ENCODE measurements at places on chromosomes 6 and 20. TPM values are rescaled to one million over a fixed set of nuclear protein-coding genes. Genes with fewer than 3 reads are reported as not detected.
A peak's percentile ranks its signal among the peaks of the same experiment; 100 is the strongest.

DNA sequence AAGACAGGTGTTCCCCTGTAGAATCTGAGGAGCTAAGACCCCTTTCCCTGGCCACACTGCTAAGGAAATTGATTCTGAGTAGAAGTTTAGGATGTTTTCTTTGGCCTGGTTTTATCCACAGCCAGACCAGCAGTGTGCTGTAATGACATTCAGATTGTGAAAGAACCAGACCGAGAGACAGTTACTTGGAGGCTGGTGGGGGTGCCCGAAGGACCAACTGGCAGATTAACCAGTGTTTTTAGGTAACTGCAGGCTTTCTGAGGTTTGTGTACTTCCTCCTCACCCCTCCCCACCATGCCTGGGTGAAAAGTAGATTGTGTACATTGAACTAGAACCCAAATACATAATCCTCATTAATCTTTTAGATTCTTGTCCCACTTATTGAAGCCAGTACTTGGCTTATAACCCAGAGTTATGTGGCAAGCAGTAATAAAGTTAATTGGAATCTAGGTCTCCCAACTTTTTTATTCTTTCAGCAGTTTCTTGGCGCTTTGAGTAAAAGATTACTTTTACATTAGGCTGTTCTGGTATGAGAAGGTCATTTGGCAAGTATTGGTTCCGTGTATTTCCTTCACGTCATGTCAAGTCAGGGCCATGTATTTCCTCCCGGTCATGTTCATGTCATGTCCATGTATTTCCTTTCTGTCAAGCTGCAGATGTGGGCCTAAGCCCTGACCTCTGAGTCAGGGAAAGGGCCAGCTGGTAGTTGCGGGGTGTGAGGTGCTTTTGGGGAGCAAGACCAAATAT is 93.7 kb downstream of the TCP11 start:
- peak; percentile 77 for DNase-seq

DNA sequence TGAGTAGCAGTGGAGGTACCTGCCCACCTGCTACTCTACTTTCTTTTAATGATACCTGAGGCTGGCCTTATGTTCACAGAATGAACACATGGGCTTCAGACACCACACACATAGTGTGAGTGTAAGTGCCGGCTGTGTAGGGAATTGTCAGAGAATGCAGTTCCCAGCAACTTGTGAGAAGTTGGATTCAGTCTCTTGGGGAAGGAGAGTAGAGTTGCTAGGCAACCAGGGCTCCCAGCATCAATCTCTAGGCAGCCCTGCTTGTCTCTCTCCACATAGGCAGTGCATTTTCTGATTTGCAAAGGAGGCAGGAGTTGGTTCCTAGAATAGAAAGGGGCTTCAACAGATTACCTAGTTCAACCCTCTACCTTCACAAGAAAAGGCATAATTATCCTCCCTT is 74.1 kb downstream of the BFSP1 start:
- no peak for DNase-seq

GRCh38 chr6:23055523-23055922 is 486.2 kb downstream of the HDGFL1 start:
- DNase-seq: no peak

GRCh38 chr6:157613011-157613522 is 210.0 kb upstream of the SNX9 start:
- peak; percentile 73 for DNase-seq

DNA sequence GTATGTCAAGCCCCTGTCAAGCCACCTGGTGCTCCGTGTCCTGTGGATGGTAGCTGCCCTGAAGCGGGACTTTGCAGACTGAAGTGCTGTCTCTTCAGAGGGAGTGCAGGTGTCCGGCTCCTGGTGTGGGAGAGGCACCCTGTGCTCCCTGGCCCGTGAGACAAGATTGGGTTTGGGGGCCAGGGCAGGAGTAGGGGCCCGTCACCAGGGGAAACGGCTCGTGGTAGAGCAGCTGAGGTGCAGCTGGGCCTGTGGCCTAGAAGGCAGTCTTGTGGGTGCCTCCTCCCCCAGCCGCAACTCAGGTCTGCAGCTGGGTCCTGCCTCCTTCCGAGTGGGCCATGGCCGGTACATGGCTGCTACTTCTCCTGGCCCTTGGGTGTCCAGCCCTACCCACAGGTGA is at the start of gene PTCRA:
Gene PTCRA (plus strand): TSS at position 322 of the 400 bp plus-strand sequence. CDS start 17 bp downstream, at position 339.
- DNase-seq: no peak

DNA sequence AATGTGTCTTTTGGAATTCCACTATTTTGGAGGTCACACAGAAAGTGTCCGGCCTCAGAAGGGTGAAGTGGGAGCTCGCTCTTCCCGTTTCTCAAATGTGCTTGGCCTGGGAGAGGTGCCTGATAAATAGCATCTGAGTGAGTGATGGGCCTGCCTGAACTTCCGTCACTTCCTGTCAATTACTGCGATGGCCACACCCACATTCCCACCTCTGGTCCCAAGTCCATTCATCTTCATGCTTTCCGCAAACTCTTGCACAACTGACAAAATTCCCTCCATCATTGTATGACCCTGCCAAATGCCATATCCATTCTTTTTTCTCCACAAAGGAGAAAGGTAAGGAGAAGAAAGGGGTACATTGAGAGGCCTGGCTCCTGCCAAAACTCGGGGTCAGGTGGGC is 169.0 kb downstream of the QKI start:
- DNase-seq: no peak

DNA sequence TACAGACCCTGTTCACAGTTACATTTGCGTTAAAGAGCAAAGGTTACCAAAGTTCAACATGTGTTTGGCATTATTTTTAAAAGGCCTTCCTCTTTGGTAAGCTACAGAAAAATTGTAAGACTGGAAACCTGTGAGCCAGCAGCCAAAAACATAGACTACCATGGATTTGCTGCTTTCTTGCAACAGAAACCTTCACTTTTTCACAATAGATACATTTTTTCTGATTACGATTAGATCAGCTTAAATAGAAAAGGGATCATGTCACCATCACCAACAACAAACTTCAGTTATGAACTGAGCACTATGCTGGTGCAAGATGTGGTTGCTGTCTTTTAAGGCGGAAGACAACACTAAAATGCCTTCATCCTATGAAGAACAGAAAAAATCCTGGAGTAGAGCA is 112.3 kb upstream of the MARCKS start:
- DNase-seq: no peak

- DNase-seq: no peak
Observed at GRCh38 chr20:39623584-39624234, 661.6 kb downstream of the DHX35 start.

DNA sequence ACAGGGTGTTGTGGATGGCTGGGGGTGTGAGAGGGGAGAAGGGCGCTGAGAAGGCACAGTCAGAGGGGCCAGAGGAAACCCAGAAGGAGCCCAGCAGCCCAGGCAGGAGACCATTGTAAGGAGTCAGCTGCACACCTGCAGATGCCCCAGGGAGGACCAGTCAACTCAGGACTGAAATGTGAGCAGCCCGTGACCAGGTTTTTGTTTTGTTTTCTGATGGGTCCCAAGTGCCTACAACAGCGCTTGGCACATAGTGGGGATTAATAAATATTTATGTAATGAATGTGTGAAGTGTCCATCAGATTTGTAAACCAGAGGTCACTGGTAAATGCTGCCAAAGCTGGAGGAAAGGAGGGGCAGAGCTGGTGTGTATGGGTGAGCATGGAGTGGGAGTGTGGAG is 30.2 kb downstream of the TRAM2 start:
- no peak for DNase-seq

DNA sequence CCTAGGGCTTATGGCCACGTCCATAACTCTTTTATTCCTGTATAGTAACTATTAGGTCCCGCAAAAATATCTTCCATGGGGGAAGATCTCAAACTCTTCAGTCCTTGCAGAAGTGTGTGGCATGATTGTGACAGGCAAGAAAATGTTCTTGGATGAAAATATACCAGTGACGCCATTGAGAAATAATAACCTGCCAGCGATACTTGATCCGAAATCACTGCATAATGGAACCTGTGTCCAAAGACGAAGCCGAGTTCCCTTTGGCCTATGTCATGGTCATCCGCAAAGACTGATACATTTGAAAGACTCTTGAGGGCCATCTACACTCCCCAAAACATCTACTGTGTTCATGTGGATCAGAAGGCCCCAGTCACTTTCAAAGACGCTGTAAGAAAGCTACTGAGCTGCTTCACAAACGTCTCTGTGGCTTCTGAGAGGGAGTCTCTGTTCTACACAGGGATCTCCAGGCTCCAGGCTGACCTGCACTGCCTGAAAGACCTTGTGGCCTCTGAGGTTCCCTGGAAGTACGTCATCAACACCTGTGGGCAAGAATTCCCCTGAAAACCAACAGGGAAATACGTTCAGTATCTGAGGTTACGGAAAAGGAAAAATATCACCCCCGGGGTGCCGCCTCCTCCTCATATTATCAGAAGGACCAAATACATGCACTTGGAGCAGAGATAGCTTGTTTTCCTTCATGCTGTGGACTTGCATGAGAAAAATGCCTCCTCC is 6.9 kb upstream of the GCNT2 start:
- DNase-seq: no peak

GRCh38 chr6:11366183-11366933 is 133.9 kb upstream of the NEDD9 start:
- DNase-seq: no peak

DNA sequence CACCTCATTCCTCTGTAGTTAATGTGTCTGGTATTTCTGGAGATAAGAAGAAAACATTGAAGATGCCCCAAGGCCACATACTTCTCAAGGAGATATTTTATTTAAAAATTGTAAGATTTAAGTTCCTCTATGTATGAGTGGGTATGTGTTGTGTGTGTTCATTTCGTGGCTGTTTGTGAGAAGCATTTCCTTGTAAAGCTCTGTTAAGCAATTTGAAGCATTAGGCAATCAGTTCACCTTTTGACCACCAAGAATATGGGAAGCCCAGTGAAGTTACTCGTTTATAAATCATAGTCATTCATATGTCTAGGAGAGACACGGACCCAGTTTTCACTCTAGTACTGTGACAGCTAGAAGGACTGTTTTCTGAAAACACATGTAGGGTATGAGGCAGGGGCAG is 717.6 kb upstream of the MAP3K7 start:
- no peak for DNase-seq

- DNase-seq: no peak
Observed at GRCh38 chr6:116201538-116201937, 52.3 kb downstream of the TSPYL4 start.

DNA sequence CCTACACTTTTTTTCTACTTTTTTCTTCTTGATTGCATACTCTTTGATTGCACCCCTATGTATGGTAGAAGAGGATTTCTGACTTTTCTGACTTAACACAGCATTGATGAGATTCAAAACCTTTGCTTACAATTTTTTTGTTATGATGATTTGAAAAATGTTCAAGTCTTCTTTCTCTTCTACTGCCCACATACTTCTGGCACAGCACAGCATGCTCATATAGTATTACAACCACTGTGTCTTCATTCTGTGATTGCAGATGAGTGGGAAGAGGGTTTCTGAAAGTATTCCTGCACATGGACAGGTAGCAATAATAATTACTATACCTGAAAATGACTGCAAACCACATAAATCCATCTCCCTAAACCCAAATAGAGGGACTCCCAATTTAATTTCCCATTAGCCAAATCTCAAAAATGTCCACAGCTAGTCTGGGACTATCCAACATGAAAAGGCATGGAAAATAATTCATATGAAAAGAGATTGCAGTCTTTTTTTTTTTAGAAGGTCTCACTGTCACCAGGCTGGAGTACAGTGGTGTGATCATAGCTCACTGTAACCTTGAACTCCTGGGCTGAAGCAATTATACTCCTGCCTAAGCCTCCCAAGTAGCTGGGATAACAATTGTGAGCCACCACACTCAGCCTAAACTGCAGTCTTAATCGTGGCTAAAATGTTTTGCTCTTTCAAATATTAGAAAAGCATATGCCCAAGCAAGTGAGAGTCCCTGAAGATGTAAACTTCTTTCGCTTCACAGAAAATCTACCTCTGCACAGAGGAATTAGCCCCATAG is 15.9 kb upstream of the TENT5A start:
- no peak for DNase-seq

GRCh38 chr6:133286765-133287164 is 45.6 kb downstream of the EYA4 start:
- peak; percentile 55 for DNase-seq

DNA sequence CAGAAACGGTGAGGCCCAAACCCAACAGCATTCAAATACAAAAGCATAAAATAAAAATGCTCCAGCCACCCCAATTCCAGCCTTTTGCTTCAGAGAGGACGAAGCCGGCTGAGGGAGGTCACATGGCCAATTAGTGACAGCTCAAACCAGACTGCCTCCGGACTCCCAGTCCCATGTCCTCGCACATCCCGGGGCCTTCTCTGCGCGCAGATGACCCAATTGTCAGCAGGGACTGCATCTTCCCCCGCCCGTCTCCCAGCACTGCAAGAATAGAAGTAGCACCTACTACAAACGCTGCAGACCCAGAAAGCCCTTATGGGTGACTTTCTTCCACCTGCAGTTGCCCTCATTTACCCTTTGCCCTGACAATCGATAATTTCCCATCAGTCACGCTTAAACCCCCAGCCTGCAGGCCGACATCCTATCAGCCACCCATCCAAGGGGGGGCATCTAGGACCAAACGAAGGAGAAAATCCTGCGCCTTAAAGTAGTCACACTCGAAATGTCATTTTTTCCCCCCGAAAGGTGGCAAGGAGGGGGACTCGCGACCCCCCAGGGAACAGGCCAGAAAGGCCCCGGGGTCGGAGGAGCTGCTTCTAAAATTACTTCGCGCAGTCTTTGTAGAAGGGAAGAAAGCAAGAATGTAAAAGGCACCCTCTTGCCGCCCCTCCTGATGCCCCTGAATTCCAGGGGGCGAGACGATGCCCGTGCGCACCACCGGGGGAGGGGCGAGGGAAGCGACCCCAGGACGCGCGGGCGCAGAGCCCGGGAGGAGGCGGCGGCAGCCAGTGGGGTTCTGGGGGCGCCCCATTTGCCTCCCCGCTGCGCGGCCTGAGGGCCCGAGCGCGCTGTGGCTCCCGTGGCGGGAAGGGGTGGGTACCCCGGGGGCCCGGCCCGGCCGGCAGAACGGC is 792 bp downstream of the SLC23A2 start:
- DNase-seq: no peak

GRCh38 chr6:105034470-105034869 is 77.6 kb downstream of the LIN28B start:
- no peak for DNase-seq

GRCh38 chr20:53658322-53658721 is 64.7 kb upstream of the ZNF217 start:
- DNase-seq: no peak

GRCh38 chr20:25567286-25567685 is 18.0 kb downstream of the NINL start:
- no peak for DNase-seq

DNA sequence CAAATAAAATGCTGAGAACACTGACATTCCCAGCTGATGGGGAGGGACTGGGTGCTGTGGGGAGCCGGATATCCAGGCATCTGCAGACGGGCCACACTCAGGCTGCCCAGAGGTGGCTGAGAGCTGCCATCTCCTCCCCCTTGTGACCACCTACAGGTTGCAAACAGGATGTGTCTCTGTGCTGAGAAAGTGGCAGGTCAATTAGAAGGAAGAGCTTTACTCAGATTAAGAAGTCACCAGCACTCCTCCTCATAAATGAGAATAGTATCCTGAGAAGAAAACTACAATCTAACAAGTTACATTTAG is 63.0 kb downstream of the HUS1B start:
- DNase-seq: no peak

Gene OTOR
- not detected for total RNA-seq

Gene HAO1
- total RNA-seq: not detected

Gene IPCEF1
- total RNA-seq: not detected

Gene SDC4
- total RNA-seq: 126 TPM

Gene AIF1
- total RNA-seq: not detected

Gene ID1
- total RNA-seq: 775 TPM

Gene EFCAB8
- not detected for total RNA-seq

Gene ASIP
- not detected for total RNA-seq

All from LHCN-M2 (cell line).